ENCODE measurements at places on chromosomes 11 and 22. TPM values are rescaled to one million over a fixed set of nuclear protein-coding genes. Genes with fewer than 3 reads are reported as not detected.

The XKR3 gene
- not detected for total RNA-seq

The SMIM35 gene
- 0.06 TPM for total RNA-seq

The BATF2 gene
- not detected for total RNA-seq

The GGT5 gene
- total RNA-seq: not detected

The APOBEC3F gene
- total RNA-seq: 4.3 TPM

The PLXNB2 gene
- 3.9 TPM for total RNA-seq

The BAIAP2L2 gene
- total RNA-seq: 1.0 TPM

The ENTHD1 gene
- 0.47 TPM for total RNA-seq

The TEAD1 gene
- not detected for total RNA-seq

The CYP2D6 gene
- 7.5 TPM for total RNA-seq

The EPS8L2 gene
- 3.5 TPM for total RNA-seq

The MRGPRX3 gene
- total RNA-seq: not detected

The RFPL1 gene
- not detected for total RNA-seq

The CPT1B gene
- total RNA-seq: 68.3 TPM

The TBX10 gene
- total RNA-seq: not detected

The PKDREJ gene
- total RNA-seq: not detected

The PARVG gene
- total RNA-seq: 142 TPM

The SEPTIN3 gene
- 0.20 TPM for total RNA-seq

The CHST1 gene
- not detected for total RNA-seq

The NKAPD1 gene
- 14.8 TPM for total RNA-seq

The PKNOX2 gene
- total RNA-seq: not detected

The XBP1 gene
- total RNA-seq: 190 TPM

The KREMEN1 gene
- total RNA-seq: not detected

The DDIAS gene
- 0.85 TPM for total RNA-seq

The APOA1 gene
- total RNA-seq: 0.77 TPM

The FIBIN gene
- total RNA-seq: not detected

The SSH3 gene
- 8.8 TPM for total RNA-seq

The POLR2F gene
- total RNA-seq: 20.2 TPM

The OR5A1 gene
- total RNA-seq: not detected

The CKAP5 gene
- total RNA-seq: 23.2 TPM

The SYVN1 gene
- 96.8 TPM for total RNA-seq

Data from CD4-positive, alpha-beta T cell (primary cell).